ENCODE measurements at places on chromosomes 2 and 18.
A peak's percentile ranks its signal among the peaks of the same experiment; 100 is the strongest.

GRCh38 chr2:65450393-65450792, 18.0 kb upstream of the SPRED2 start:
- no peak for DNase-seq

DNA sequence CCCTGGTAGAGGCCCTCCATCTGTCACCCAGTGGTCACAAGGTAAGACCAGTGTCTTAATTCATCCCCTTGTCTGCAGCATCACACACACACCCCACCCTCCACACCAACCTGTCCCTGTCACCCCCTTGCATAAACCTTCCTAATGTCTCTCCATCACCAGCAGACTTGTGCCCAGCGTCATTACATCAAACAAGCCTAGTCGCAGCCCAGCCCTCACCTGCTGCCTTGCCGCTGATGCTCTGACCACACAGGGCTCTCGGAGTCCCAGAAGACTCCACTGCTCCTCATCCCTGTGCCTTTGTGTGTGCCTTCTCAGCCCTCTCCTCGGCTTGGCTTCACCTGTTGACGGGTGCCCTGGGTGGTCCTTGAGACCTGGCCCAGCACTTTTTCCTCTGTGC, 171.2 kb downstream of the GLI2 start:
- DNase-seq = no peak

DNA sequence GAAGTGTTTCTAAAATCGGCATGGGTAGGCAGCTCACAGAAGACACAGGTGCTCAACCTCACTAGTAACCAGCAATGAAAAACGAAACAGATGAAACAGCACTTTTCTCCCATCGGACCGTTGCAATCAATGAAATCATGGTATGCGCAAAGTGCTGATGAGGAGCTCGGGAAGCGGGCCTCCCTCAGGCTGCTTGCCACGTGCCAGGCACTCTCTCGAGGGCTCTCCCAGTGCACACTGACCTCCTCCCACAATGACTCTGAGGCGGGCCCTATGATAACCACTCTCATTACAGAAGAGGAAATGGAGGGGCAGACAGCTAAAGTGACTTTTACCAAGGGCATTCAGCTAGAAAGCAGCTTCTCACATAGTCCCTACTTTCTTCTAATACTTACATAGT, 3.8 kb upstream of the ANKRD23 start:
- peak; percentile 39 for DNase-seq

DNA sequence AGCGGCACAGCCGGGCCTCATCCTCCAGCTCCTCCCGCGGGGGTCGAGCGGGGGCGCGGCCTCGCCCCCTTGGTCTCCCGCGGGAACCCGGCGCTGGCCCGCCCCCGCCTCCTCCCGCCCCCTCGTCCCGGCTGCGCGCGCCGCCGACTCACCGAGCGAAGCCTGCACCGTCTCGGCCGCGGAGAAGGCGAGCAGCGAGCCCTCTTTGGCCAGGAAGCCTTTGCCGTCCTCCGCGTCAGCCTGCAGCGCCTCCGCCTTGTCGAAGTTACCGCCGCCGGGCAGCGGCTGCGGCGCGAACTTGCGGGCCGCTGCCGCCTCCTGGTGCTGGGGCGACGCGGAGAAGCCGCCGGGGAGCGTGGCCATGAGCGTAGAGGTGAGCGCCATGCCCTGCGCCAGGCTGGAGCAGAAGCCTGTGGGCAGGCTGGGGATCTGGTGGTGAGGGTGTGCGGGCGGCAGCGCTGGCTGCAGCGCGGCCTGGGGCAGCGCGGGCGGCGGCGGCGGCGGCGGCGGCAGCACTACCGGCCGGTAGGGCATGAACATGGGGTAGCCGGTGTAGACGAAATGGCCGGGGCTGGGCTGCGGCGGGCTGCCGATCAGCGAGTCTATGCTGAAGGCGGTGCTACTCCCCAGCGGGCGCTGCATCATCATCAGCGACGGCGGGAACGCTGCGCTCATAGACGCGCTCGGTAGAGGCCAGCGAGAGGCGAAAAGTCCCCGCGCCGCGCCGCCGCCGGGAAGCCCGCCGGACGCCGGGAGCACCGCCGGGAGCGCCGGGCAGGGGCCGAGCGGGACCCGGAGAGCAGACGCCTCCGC, 683 bp downstream of the GBX2 start:
- no peak for DNase-seq

DNA sequence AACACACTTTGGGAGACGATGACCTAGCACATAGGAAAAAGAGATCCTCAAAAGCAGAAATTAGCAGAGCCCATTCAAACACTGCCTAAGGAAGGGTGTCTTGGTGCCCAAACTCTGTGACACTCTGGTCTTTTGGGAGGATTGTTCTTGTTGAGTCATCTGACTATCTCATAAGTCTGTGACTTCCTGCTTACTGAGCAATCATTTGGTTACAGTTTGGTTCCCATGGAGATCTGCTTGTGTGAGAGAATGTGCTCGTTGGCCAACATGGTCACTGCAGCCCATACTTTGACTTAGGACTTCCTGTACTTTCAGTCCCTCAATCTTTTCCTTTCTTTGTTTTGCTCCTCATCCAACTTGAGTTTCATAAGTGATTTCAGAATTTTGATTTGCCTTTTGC, 602.9 kb downstream of the NYAP2 start:
- no peak for DNase-seq

GRCh38 chr2:192749611-192750200, 555.0 kb upstream of the TMEFF2 start:
- DNase-seq = no peak

GRCh38 chr2:108324531-108325255, 36.0 kb downstream of the SULT1C2 start:
- DNase-seq = no peak

- no peak for DNase-seq
Observed at GRCh38 chr18:63590966-63591695, 4.0 kb downstream of the SERPINB13 start.

GRCh38 chr2:201218780-201219179, 35.8 kb downstream of the CASP10 start:
- no peak for DNase-seq

DNA sequence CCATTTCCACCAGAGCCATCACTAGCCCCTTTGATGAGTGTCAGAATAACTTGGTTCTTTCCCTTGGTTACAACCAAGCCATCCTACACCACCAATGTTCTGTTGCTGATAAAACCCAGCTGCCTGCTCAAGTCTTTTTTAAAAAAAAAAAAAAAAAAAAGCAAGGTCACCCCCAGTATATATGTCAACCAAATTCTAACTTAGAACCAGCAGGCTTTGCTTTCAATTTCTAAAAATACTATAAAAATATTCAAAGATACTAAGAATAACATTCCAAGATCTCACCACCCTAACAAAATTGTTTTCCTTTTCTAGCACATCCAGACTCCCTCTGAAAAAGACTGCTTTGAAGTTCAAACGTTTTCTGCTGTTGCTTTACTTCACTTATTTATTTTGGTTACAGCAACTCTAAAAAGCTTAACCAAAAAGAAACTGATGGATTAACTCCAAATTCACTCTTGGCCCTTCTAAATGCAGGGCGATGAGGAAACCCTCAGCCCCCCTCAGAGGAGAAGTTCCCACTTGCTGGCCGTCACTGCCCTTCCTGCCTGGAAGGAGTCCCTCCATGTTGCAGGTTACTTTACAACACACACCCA, 10.9 kb downstream of the UXS1 start:
- DNase-seq = no peak

- no peak for DNase-seq
Observed at GRCh38 chr18:48049757-48050156, 119.3 kb upstream of the SMAD2 start.

DNA sequence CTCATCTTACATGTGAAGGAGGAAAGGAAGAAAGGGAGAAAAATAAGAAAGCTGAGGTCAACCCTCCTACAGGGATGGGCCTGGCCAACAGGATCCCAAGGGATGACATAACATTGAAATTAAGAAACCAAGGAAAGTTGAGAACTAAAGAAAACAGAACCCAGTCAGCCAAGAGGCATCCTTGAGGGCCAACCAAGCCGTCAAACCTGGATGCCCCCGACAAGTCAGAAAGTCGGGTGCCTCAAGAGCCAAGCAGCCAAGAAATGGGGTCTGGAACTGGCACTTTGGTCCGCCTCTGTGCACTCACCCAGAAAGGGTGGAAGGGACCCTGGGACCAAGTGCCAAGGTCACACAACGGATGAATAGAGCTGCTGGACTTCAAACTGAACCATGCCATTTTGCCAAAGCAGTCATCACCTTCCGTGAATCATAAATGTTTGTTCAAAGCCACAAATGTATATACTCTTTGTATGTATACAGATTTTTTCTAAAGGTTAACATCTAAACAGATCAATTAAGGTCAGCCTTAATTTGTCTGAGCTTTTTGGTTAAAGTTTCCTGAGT, 27.0 kb upstream of the PTPN4 start:
- DNase-seq = no peak

- no peak for DNase-seq
Observed at GRCh38 chr2:213281156-213281555, 3.1 kb upstream of the SPAG16 start.

DNA sequence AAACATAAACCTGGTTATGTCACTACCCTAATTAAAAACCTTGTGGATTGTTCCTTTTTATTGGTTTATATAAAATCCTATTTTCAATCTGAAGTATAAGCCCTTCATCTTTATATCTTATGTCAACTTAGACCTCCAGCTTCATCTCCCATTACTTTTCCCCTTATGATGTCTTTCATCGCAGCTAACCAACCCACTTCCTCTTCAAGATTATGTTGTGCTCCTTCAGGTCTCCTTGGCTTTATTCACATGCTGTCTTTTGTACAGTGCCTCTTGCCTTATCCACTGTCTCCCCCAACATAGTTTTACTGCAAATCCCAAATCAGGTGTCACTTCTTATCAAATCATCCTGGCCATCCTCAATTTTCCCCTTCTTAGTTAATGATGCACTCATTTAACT, 25.9 kb downstream of the MBD5 start:
- DNase-seq = no peak

GRCh38 chr2:159176555-159176954, 109.9 kb downstream of the WDSUB1 start:
- DNase-seq = no peak

- peak; percentile 45 for DNase-seq
Observed at GRCh38 chr18:49677762-49678413, 116.0 kb downstream of the LIPG start.

GRCh38 chr2:144230448-144231085, 289.4 kb downstream of the ZEB2 start:
- peak; percentile 69 for DNase-seq

DNA sequence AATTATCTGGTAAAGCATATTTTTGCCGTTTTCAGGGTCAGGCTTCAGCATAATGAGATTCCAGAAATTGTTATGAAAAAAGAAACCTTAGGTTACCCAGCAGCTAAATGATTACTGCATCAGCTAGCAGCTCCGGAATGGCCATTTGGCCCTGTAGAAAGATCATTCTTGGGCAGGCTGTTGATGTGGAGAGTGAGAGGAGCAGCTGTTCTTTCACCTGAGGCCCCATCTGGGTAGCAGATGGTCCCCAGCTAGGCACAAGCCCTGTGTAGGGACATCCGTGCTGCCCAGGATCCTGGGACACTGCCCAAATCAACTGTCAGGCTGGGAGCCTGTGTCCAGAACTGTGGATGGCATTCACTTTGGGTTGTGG, 61.8 kb downstream of the NEDD4L start:
- no peak for DNase-seq

GRCh38 chr2:2400286-2401038, 69.4 kb upstream of the MYT1L start:
- no peak for DNase-seq

DNA sequence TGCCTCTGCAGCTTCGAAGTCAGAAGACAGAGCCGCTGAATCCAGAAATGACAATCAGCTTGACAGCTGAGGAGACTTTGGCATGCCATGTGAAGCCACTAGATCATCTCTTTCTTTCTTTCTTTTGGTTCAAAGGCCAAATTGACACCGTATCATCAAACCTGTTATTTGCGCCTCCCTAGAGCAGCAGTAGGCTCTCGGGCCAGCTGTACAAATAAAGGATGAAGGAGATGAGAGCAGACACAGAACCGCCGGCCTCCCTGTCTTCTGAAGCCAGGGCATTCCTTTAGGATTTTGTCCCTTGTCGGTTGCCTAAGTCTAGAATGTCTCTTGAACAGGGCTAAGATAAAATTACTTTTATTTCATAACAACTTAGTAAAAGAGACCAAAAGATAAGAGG, 36.8 kb downstream of the COL4A4 start:
- no peak for DNase-seq

- no peak for DNase-seq
Observed at GRCh38 chr18:10188971-10189810, 265.2 kb upstream of the APCDD1 start.

- DNase-seq = peak; percentile 33
Observed at GRCh38 chr2:117551858-117552257, 262.6 kb upstream of the DDX18 start.

DNA sequence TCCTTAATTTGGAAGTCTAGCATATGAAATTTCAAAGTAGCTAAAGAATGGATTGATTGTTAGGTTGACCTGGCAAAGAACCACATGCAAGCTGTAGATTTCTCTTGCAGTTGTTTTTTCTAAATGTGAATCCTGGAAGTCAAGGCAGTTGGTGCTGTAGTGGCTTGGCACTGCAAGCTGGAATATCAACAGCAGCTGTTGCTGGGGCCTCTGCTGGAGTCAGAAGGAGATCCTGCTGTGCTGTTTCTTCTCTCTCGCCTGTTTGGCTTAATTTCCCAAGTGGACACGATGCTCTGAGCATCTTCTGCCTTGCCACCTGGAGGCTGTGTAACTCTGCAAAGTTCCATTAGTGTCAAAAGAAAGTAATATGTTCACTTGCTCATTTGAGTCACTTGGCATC, 12.6 kb downstream of the PIK3C3 start:
- DNase-seq = no peak

- DNase-seq = no peak
Observed at GRCh38 chr2:85759257-85759613, 5.4 kb downstream of the ATOH8 start.

- DNase-seq = no peak
Observed at GRCh38 chr2:241017228-241017940, 19.0 kb downstream of the SNED1 start.

DNA sequence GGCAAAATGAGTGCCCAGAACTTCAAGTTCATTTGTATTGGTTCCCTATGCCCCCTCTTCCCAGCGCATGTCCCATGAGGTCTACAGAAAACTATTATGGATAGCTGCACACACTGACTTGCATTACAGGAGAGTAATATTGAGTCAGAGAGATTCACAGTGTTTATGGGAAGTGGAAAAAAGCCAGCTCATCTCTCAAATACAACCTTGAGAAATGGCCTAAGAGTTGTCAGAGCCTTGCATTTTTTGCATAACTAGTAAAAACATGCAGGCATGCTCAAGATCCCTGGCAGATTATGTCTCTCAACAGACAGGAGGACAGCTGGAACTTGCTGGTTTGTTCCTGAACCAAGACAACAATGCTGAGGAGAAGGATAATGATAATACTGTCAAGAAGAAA, 1292.8 kb downstream of the DSC3 start:
- no peak for DNase-seq

- peak; percentile 6 for DNase-seq
Observed at GRCh38 chr2:44598330-44599119, 236.8 kb downstream of the CAMKMT start.

DNA sequence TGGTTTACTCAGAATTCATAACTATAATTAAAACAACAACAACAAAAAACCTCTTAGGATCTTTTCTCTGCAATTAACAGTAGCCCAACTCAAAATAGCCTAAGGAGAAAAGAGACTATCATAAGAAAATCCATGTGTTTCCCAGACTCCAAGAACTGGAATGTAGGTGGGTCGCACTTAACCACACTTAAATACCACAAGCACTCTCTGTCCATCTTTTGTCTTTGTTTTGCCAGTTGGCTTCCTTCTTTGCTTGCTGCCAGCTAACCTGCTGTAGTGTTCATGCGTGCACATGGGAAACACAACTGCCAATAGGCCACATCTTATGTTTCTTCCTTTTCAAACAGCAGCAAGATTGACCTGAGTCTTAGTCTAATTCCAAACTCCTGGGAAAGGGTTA, 24.1 kb upstream of the ACVR1 start:
- DNase-seq = no peak

GRCh38 chr2:85675427-85675826, 7.4 kb upstream of the SFTPB start:
- no peak for DNase-seq

Measured in Karpas-422 (cell line).